Lung (tissue), 17 donors: ENCODE measurements at places on chromosomes 16 and 17. TPM values are rescaled to one million over a fixed set of nuclear protein-coding genes. Genes with fewer than 3 reads are reported as not detected.

DNA sequence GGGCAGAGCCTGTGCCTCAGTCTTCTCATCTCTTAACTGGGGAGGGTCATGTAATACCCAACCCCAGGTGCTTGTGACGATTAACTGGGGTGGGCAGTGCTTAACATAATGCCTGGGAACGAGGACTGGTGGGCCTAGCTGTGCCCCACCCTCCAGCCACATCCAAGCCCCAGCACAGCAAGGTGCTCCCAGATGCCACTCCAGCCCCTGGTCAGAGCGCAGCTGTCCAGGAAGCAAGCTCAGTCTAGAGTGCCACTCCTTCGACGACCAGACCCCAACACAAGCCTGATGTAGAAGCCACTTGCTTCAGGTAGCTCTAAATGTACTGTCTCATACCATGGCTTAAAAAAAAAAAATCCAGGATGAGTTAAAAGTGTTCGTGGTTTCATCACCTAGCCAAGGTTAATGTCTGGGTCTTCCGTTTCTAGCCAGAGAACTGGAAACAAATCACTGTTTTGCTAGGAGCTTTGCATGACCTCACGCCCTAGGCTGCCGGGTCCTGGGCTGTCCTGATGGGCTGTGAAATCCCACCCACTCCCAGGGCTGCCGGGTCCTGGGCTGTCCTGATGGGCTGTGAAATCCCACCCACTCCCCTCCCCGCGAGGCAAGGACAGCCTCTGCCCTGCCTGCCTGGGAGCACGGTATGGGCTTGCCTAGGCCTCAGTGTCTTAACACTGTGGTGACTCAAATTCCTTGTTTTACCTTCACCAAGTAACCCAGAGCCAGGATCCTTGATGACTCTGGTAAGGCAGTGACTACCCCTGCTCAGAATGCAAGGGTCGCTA lies 7.7 kb downstream of the MIEF2 start:
- no peak overlapping the region for H3K4me3 ChIP-seq
- DNase-seq, result peak; percentile 35
- peaks cover 18% of the 10 kb centered on the region for H3K36me3 ChIP-seq
- H3K27me3 ChIP-seq, result no peaks in the 10 kb centered on the region
- H3K4me1 ChIP-seq, result peaks cover 2% of the 10 kb centered on the region

Gene WNT3
- 1.2 TPM for polyA plus RNA-seq

Gene CDH16
- not detected for polyA plus RNA-seq

Gene CX3CL1
- polyA plus RNA-seq, result 24.9 TPM

Gene PIK3R5
- polyA plus RNA-seq, result 70.9 TPM

Gene DHODH
- 8.4 TPM for polyA plus RNA-seq

DNA sequence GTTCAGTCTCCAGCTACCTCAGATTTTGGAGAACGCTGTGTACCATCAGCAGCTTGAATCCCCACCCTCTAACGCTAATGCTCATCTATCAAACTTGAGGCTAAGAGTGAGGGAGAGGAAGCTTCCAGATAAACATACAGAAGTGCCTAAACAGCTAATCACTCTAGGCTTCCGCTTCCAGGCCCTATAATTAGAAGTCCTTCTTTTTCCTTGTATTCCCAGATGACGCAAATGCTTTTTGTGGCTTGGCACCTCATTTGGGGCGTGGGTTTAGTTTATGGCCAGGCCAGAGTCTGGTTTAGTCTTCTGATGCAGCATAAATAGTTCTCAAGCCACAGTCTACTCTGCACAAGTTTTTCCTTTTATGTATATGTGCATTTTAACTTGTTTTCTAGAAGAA lies 263.4 kb downstream of the BCAS3 start:
- H3K4me3 ChIP-seq, result no peak overlapping the region
- H3K36me3 ChIP-seq, result no peaks in the 10 kb centered on the region

DNA sequence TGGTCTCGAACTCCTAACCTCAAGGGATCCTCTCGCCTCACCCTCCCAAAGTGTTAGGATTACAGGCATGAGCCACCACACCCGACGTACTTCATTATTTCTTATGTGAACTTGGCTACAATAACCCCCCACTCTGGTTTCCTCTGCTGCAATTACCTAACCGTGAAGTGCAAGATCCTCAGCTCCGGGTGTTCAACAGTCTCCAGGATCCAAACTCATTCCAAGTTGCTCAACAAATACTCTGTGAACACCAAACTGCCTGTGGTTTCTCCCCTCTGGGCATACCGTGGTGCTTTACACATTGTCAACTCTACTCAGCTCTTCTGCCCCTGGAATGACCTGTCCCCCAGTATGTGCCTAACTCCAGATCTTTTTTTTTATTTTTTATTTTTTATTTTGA lies 6.8 kb upstream of the SULT1A1 start:
- H3K36me3 ChIP-seq, result no peaks in the 10 kb centered on the region
- H3K27ac ChIP-seq, result no peak overlapping the region
- no peak for DNase-seq
- H3K4me1 ChIP-seq, result peaks cover 2% of the 10 kb centered on the region
- H3K4me3 ChIP-seq, result no peak overlapping the region

GRCh38 chr16:77684181-77684526 lies 38.2 kb upstream of the NUDT7 start:
- H3K4me1 ChIP-seq, result no peaks in the 10 kb centered on the region
- H3K4me3 ChIP-seq, result no peak overlapping the region
- DNase-seq, result peak; percentile 90
- H3K27ac ChIP-seq, result no peak overlapping the region
- H3K27me3 ChIP-seq, result no peaks in the 10 kb centered on the region
- no peaks in the 10 kb centered on the region for H3K36me3 ChIP-seq

Gene XYLT1
- polyA plus RNA-seq, result 1.4 TPM

DNA sequence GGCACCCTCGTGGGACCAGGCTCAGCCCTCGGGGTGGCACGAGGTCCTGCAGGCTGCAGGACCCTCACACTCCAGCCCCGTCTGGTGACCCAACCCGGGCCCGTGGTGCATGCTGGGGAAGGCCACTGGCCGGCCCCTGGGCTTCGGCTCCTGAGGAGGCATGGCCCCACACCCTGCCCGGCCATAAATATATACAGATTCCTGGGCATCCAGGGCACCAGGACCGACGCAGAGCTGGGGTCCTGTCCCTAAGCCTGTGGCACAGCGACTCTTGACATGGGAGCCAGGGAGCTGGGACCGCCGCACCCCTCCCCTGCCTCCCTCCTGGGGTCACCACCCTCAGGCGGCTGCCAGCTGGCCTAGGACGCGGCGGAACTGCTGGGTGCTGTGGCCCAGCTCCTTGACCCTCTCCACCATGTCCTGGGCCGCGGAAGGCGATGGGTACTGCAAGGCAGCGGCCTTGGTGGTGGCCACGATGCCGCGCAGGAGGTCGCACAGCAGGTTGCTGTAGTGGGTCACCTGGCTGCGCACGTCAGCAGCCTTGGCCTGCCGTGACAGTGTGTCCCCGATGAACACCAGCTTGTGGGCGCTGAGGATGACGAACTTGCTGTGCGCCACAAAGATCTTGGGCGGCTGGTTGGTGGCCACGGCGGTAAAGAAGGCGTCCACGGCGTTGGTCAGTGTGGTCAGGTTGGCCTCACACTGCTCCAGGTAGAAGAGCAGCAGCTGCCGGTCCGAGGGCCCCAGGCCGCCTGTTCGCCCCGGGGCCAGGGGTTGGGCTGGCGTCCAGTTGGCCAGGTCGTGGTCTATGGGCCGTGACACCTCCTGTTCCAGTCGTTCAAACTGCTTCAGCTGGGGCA lies 10.6 kb downstream of the CTRB1 start:
- no peak for DNase-seq
- H3K4me3 ChIP-seq, result no peak overlapping the region
- peaks cover 11% of the 10 kb centered on the region for H3K36me3 ChIP-seq
- no peaks in the 10 kb centered on the region for H3K27me3 ChIP-seq
- H3K27ac ChIP-seq, result no peak overlapping the region
- no peaks in the 10 kb centered on the region for H3K4me1 ChIP-seq

DNA sequence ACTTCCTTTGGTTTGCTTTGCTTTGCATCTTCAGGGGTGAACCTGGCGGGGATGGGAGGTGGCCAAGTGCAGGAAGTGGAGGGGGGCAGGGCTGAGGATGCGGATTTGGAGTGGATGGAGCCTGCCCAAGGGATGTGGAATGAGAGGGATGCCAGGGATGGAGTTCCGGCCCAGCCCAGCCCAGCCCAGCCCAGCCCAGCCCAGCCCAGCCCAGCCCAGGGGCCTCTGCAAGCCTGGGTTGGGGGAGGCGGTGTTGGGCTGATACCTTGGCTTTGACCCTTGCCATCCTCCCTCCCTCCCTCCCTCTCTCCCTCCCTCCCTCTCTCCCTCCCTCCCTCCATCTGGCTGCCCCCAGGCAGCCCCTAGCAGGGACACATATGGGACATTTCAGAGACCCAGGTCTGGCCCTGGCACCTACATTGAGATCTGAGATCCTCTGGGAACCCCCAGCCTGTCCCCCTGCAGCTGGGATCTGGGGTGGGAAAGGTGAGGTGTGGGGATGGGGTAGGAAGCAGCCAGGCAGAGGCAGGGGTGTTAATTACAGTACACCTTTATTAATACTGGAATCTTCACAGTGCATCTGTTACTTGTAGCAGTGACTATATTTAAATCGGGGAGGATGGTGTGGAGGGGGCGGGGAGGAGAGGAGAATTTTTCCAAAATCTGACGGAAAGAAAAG lies 14.5 kb downstream of the IL34 start:
- H3K27me3 ChIP-seq, result no peaks in the 10 kb centered on the region
- H3K4me1 ChIP-seq, result no peaks in the 10 kb centered on the region
- H3K36me3 ChIP-seq, result peaks cover 35% of the 10 kb centered on the region
- DNase-seq, result no peak
- no peak overlapping the region for H3K27ac ChIP-seq

Gene SLC16A13
- polyA plus RNA-seq, result 4.8 TPM

Gene KRT20
- polyA plus RNA-seq, result 0.24 TPM

Gene PHOSPHO1
- polyA plus RNA-seq, result 2.2 TPM

Gene ACSM2A
- polyA plus RNA-seq, result not detected

DNA sequence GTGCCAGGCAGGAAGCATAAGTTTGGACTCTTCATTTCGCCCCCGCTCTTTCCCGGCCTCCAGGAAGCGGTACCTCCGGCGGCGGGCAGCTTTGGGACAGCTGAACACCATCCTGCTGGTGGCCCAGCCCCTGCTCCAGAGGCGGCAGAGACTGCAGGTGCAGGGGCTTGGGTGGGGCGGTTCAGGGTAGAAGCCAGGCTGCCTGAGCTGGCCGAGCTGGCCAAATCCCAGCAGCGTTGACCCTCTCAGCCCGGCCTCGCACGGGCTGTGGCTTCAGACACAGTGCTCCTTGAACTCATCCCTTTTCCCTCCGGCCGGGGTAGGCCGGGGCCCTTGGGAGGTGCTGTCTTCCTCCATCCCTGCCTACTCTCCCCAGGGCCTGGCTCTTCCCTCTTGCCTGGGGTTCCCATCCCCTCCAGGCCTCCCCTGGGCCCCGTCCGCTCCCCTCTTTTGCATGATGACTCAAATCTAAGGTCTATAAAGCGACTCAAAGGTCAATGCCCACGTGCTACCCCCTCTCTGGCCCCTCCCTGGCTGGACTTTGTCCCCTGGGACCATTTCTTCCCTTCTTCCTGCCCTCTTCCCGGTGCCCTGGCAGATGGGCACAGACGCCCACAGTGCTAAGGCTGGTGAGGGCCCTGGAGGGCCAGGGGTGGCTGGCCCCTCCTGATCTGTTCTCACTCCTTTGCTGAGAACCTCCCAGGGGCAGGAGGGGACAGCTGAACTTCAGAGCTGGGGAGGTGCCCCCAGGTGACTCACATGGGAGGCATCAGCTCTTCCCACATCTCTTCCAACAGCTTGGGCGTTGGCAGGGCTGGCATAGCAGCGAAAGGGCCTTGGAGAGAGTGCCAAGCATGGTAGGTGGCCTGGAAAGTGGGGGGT lies 22.7 kb downstream of the MYO15B start:
- no peaks in the 10 kb centered on the region for H3K4me1 ChIP-seq
- peaks cover 13% of the 10 kb centered on the region for H3K36me3 ChIP-seq
- no peaks in the 10 kb centered on the region for H3K27me3 ChIP-seq
- no peak for DNase-seq
- H3K4me3 ChIP-seq, result no peak overlapping the region
- H3K27ac ChIP-seq, result no peak overlapping the region

GRCh38 chr17:50150354-50151040 lies at the start of gene PPP1R9B:
Gene PPP1R9B (minus strand): TSS chr17:50150677. CDS start chr17:50150513, 164 bp downstream.
- H3K27me3 ChIP-seq, result no peaks in the 10 kb centered on the region
- peaks cover 9% of the 10 kb centered on the region for H3K36me3 ChIP-seq
- H3K27ac ChIP-seq, result peak within 1 kb of the TSS; percentile 90
- DNase-seq, result no peak
- peak within 1 kb of the TSS; percentile 78 for H3K4me3 ChIP-seq
- H3K4me1 ChIP-seq, result peaks cover 17% of the 10 kb centered on the region

DNA sequence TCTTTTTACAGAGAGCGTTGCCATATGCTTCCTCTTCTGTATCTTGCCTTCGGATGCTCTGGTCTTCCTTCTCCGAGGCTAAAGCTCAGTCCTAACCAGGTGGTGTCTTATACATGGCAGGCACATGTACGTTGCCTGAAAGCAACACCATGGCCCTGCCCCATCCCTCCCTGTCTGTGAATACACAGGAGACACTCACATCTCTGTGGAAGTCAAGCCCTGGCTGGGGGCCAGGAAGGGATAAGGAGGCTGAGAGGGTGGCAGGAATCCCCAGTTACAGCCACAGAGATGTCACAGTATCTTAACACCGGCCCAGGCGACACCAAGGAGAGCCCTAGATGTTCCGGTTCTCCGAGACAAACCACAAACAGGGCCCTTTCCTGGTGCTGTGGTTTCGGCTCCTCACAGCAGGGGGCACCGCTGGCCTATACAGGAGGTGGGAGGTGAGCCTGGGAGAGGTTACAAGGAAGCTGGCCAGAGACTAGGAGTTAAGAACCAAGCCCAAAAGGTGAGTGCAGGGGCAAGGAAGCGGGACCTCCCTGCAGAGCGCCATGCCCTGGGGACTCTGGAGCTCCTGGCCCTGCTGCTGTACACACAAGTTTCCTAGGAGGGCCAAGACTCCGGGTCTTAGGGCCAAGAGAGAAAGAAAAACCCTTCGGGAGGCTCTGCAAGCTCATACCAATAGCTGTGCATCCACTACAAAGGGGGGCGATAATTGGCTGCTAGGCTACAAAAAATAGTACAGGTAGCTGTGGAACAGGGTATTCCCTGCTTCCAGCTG lies 41.7 kb downstream of the SRL start:
- peaks cover 6% of the 10 kb centered on the region for H3K4me1 ChIP-seq
- no peak overlapping the region for H3K4me3 ChIP-seq
- no peaks in the 10 kb centered on the region for H3K36me3 ChIP-seq
- no peaks in the 10 kb centered on the region for H3K27me3 ChIP-seq
- peak; percentile 72 for DNase-seq

Gene TOX3
- polyA plus RNA-seq, result 1.7 TPM

Gene MED9
- 12.4 TPM for polyA plus RNA-seq
